ENCODE measurements at places on chromosomes 7 and 10. TPM values are rescaled to one million over a fixed set of nuclear protein-coding genes. Genes with fewer than 3 reads are reported as not detected.
A peak's percentile ranks its signal among the peaks of the same experiment; 100 is the strongest.

Gene ANKRD61
- total RNA-seq = not detected

GRCh38 chr10:49300140-49300974, 1.4 kb downstream of the C10orf71 start:
- peak; percentile 21 for DNase-seq

DNA sequence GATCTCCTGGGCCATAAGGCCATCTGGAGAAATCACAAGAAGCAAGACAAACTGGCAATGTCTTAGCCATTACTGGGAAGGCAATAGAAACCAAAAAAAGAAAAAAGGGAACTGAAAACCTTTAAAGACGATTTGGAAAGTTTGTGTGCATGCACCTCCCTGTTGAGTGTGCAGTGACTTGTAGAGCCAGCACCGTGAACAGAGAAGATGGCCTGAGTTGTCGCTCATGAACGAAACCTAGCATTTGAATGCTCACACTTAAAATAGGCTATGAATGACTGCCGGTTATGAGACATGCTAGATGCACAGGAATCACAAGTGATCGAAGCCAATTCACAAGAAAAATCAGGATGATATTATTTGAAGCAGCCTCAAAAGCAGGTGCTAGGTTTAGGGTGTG, 151.3 kb upstream of the ADO start:
- DNase-seq = no peak

DNA sequence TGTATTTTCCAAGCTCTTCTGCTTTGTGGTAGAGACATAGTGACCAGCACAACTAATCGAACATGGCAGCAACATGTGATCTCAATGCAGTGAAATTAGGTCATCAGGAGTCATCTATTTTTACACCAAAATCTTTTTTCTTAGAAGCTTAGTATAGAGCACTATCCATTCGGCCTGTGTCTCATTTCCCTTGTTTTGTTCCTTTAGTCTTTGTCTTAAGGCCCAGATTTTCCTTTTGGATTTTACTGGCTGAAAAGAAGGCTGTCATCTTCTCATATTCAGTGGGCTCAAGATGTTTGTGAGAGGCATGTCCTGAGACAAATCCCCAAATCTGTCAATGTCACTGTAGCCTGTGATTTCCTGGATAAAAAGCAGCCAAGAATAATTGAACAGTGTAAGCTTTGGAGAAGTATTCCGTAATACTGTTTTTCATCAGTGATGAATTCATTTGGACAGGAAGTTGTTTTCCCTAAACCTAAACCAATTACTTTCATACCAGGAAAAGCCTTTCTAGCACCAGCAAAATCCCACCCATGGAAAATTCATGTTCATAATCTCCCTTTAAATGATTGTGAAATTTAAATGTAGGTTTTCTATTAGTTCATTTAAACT, 55.2 kb downstream of the MAGI2 start:
- DNase-seq = peak; percentile 24

- DNase-seq = no peak
Observed at GRCh38 chr7:4167385-4167910, 514.6 kb upstream of the FOXK1 start.

Gene FLNC
- 24.2 TPM for total RNA-seq

DNA sequence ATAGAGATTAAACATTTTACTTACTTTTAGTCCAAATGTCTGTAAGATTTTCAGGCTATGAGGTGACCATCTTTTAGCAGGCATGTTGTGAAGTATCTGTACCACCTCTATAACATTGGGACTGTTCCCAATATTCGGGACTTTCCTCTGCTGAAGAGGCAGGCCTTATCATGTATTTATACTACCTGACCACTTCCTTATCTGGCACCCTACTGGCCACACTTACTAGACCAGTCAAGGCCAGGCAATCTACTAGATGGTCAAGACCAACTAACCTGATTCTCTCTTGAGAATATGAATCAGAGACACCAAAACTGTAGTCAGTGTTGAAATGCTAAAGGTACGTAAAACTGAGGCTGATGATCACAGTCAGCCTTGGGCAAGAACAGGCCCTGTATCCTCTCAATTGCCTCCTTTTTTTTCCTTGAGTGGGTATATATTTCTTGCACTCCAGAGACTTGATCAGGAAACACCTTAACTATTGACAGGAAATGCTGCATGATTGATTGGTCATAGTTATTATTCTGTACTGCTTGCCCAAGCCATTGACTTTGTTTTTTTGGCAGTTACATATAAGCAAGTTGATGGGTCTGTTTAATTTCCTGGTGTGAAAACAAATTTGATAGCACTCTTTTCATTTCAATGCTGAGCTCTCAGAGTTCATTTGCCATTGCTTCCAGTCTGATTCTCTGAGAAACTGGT, 5.2 kb upstream of the PRKAR2B start:
- no peak for DNase-seq

Gene NUTM2A
- 1.8 TPM for total RNA-seq

- DNase-seq = peak; percentile 93
Observed at GRCh38 chr10:101041252-101041761, 10.3 kb downstream of the SFXN3 start.

Gene CFAP46
- 18.8 TPM for total RNA-seq

DNA sequence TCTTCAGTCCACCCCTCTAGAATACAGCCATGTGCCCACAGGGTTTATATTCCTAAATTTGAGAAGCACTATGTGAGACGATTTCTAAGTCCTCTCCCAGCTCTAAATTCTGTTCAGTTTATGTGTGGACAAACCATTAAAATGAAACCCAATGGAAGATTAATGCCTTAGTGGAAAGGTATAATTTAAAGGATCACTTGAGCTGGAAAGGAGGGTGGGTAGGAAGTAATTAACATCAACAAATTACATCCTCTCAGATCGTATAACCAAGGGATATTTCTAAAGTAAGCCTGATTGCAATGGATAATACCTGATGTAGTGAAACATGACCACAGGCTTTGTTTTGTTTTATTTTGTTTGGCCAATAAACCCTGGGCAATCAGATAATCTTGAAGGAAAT, 511.0 kb upstream of the COBL start:
- DNase-seq = no peak

Gene CPA4
- total RNA-seq = 0.55 TPM

DNA sequence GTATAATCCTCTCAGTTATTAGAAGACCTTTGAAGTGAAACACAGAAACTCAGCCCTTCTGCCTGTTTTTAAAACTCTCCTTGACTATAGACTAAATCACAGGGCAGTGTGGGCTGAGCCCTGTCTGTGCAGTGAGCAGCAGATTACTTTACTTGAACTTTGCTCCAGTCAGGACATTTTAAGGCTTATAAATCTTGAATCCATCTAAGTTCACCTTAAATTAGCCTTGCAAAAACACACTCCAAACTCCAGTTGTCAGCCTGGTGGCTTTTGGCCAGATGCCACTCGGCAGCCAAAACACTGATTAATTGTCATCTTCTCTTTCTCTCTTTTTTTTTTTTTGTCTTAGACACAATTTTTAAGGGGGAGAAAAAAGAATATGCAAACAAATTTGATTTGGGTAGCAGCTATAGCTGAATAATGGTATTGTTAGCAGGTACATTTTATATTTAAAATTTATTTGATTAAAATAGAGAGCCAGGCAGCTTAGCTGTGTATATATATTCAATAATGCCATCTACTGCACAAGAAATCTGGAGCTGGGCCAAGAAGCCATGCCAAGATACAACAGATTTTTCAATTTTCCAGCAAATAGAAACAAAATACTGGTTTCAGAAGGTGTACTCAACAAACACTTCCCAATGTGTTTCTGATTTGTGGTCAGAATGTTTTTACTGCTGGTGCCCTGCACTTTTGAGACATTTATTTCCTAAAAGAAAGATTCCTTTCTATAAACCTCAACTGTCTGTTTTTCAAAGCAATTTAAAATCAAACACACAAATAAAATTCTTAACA, 247.7 kb downstream of the TFEC start:
- DNase-seq = peak; percentile 54

GRCh38 chr10:7196284-7196683, 214.6 kb downstream of the SFMBT2 start:
- DNase-seq = no peak

DNA sequence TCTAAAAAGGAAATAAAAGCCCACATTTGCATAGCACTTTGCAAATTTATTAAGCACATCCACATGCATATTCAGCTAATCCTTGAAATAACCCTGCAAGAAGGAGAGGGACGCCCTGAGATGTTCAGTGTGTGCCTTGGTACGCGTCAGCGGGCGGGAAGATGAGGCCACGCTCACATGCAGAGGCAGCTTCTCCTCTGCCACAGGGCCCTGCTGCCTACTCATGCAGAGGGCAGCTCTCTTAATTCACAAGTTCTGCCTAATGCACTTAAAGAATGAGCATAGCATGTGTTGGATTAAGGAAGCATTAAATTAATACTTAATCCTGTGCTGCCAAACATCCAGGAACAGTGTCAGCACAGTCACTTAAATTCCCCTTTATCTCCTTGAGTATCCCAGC, 132.3 kb downstream of the HECW1 start:
- no peak for DNase-seq

Gene SVOPL
- 1.5 TPM for total RNA-seq

Gene SPDYE3
- total RNA-seq = not detected

Gene FEZF1
- total RNA-seq = not detected

DNA sequence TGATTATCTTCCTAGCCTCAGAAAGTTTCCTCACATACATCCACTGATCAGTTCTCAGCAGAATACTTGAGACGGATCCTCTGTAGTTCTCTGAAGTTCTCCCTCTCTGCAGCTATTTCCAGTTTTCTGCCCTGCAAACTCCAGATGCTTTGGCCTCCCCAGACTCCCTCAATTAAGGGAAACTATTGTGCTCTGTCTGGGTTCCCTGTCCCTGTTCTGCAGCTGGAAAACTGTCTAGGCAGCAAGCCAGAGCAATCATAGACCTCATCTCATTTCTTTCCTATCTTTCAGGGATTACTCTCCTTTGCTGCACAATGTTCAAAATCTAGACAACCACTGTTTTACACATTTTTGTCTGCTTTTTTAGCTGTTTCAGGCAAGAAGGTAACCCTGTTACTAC, 9.2 kb downstream of the MICU1 start:
- DNase-seq = peak; percentile 37

GRCh38 chr7:1938788-1939433, 268.8 kb downstream of the ELFN1 start:
- DNase-seq = no peak

GRCh38 chr7:5450549-5451327, 27.1 kb upstream of the TNRC18 start:
- peak; percentile 70 for DNase-seq

Gene TFPI2
- total RNA-seq = 4.9 TPM

DNA sequence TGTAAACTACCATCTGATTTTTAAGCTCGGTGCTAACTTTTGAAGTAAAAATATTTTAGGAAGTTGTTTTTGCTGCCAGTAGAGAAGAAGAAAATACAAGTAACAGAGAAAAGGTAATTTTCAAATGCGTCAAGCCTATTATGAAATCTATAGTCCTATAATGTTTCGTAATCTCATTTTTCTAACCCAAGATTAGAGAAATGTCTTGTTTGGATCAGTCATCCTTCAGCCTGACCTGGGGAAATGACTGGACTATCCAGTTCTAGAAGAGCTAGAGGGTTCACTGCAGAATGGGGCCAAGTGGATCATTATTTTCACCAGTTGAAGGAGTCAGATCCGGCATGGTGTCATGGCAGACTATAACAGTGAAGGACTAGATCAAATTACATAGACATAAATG, 62.7 kb upstream of the FGL2 start:
- DNase-seq = no peak

Gene PNLIPRP3
- not detected for total RNA-seq

GRCh38 chr7:31047313-31048146, 4.6 kb upstream of the ADCYAP1R1 start:
- DNase-seq = no peak

Gene KEL
- 0.52 TPM for total RNA-seq

Gene DGKI
- total RNA-seq = 0.52 TPM

Gene ACTL6B
- not detected for total RNA-seq

GRCh38 chr10:88687853-88688467, 18.1 kb upstream of the LIPK start:
- peak; percentile 24 for DNase-seq

GRCh38 chr10:62492012-62492869, 118.1 kb downstream of the ZNF365 start:
- no peak for DNase-seq

Gene ZNF425
- 2.8 TPM for total RNA-seq

- DNase-seq = no peak
Observed at GRCh38 chr7:64628192-64628591, 37.7 kb upstream of the ZNF107 start.

GRCh38 chr7:816751-817671, 15.3 kb upstream of the SUN1 start:
- DNase-seq = no peak

GRCh38 chr7:148116829-148117403, 473.6 kb upstream of the C7orf33 start:
- no peak for DNase-seq

Gene HSPA12A
- 7.4 TPM for total RNA-seq

DNA sequence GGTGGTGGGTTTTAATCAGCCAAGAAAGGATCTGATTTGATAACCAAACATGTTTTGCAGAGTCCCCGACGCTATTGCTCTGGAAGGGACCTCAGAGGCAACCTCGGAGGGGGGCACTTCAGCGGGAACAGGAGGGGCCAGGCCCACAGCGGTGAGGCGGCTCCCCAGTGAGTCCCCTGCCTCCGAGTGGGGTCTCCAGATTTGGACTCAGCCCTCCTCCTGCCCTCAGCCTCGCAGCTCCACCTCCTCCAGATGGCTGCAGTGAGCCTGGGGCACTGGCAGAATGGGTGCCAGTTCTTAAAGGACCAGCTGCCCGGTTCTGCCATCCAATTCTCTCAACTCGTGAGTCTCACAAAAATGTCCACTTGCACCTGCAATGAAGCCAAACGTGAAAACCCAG, 61.0 kb upstream of the NANOS1 start:
- DNase-seq = no peak

Gene NRCAM
- 15.5 TPM for total RNA-seq

DNA sequence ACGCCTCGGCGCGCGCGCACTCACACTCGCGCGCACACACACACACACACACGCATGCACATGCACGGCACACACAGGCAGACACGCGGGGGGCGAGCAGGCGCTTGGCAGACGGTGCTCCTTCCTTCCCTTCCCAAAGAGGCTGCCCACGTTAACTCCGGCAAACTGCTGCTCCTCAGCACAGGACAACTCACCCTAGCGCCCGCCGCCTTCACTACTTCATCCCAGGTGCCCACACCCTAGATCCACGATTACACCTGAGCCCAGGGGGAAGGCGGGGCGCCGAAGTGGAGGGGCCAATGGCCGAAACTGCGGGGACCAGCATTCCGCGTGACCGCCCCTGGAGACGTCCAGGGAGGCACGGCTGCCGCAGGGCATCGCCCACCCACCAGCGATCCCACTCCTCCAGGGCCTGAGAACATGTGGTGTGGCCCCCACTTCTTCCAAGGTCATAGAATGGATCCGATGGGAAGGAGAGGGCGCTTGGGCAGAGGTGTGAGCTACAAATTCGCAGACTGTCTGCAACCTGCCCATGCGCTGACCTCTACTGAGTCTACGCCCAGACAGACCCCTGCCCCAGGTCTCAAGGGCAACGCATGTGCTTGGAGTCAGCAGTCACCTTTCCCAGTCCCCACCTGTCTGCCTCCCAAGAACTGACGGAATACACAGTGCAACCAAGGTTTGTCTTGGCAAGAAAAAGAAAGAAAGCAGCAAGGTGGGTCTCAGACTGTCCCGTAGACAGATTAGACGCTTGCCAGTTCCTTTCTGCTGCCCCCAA, 74.6 kb downstream of the CALN1 start:
- DNase-seq = peak; percentile 24

Gene ZNF777
- 7.6 TPM for total RNA-seq
